Activated CD4-positive, alpha-beta T cell treated with anti-CD3 and anti-CD28 coated beads, Interleukin-2, amount 50 U/mL, for 4 hours (primary cell): ENCODE measurements at places on chromosomes 3 and 15.

DNA sequence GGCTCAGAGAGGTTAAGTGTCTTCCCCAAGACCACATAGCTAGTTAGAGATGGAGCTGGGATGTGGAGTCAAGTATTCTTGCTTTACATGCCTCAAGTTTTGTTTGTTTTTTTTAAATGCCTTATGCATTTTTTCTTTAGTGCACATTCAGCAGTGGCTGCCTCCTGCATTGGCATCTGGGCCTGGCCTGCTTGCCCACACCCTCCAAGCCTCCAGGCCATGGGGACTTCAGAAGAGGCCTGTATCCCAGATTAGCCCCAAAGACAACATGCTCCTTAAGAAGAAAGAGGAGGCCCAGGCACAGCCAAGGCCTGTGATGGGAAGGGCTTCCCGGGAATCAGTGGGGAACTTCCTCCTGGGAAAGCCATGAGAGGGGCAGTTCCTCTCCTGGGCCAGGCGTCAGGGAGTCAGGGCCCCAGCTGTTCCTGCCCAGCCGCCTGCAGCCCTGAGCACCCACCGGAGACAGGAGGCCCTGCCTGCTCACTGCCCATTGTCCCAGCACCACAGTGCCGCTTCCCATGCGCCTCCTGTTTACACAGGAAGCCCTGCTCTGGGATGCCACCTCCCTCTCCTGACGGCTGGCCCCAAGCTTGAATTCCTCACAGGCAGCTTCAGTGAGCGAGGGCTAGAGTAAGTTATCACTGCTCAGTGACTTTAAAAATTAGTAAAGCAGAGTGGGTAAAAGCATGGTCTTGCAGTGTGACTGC is 16.0 kb downstream of the FOXL2NB start:
- no peak for DNase-seq

DNA sequence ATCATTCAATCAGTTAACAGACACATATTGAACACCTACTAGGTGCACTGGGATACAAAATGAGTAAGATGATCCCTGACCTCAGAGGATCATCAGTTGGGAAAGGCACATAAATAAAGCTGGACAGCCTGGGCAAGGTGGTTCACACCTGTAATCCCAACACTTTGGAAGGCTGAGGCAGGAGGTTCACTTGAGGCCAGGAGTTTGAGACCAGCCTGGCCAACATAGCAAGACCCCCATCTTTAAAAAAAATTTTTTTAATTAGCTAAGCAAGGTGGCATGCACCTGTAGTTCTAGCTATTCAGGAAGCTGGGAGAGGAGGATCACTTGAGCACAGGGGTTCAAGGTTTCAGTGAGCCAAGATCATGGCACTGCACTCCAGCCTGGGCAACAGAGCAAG is 3.7 kb upstream of the KLHL24 start:
- DNase-seq, result no peak

DNA sequence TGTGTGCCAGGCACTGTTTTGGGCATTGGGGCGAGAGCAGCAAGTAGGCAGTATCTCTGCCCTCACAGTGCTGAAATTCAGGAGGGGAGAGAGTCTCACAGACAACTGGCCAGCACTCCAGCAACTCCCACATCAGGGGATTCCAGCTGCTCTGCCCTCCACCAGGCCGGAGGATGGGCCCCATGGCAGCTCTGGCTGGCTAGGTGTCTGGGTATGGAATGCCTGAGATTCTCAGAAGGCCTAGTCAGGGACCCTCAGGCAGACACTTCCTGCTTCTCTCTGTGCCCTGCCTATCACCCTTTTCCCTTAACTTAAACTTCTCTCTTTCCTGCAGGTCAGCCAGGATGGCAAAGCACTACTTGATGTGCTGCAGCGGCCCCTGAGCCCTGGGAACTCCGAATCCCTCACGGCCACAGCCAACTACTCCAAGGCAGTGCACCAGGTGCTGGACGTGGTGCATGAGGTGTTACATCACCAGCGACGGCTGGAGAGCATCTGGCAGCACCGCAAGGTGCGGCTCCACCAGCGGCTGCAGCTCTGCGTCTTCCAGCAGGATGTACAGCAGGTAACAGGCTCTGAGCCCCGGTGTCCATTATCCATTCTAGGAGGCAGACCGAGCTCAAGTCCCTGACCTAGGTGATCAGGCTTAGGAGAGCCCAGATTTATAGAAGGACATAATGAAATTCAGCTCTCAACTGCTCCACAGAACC is 342.2 kb upstream of the ROPN1 start:
- no peak for DNase-seq

GRCh38 chr3:30314757-30315325 is 291.6 kb upstream of the TGFBR2 start:
- DNase-seq, result no peak

GRCh38 chr3:28845006-28845324 is 435.9 kb upstream of the RBMS3 start:
- no peak for DNase-seq

DNA sequence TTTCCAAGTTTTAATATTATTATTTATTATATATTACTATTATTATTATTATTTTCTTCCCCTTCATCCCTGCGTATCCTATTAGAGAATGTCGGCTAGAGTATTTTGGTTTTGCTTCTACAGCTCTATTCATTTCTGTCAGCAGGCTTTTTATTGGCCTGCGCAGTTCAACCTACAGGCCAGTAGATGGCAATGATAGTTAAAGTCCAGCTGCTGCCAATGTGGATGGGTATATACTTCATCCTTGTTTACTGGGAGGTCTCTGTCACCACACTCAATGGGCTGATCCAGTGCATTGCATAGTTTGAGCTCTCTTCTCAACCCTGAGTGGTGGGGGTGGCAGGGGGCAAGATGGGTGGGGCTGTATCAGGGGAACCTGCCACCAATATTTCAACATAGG is 799.8 kb downstream of the NSUN3 start:
- no peak for DNase-seq

- no peak for DNase-seq
Measured at GRCh38 chr3:129529436-129530210, 1.2 kb downstream of the RHO start.

GRCh38 chr3:171813897-171814460 is 3.7 kb upstream of the PLD1 start:
- no peak for DNase-seq

GRCh38 chr3:36796881-36797280 is 32.5 kb upstream of the DCLK3 start:
- DNase-seq, result no peak

GRCh38 chr15:53305101-53305500 is 454.4 kb downstream of the WDR72 start:
- DNase-seq, result no peak

GRCh38 chr3:139425745-139426400 is 36.4 kb upstream of the COPB2 start:
- DNase-seq, result no peak

- no peak for DNase-seq
Measured at GRCh38 chr3:109440353-109440752, 103.0 kb upstream of the DPPA4 start.

GRCh38 chr15:85984241-85984640 is 95.4 kb upstream of the AGBL1 start:
- no peak for DNase-seq

DNA sequence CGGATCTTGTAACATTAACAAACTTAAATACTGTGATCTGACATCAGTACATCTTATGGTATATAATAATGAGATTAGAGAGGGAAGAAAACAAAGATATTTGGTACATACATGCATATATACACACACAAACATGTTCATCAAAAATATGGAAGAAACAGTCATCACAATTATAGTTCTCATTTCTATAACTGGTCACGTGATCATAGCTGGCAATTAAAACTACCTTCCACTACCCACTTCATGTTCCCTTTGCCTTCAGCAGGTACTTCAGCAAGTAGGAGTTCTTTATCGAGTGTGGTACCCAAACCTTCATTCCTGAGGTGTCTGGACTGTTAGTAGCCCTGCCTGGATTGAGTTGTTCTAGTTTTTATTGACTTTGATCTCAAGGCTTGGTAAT is 70.9 kb upstream of the ALDH1A3 start:
- no peak for DNase-seq

DNA sequence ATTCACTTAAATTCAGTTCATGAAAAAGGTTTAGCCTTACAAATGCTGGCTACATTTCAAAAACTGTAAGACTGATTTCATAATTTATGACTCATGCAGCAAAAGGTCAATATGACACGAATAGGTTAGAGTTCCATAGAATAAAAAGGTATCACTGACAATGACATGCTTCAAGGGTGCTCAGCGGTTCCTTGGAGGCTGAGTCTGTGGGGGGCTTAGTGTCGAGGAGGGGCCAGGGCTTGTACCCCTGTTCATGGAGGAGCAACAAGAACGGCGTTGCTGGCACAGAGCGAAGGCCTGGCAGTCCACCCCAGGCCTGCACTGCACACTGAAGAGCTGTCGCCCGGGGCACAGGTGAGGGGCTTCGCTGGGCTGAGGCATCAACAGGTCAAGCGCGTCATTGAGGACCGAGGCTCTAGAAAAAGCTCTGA is 174.2 kb downstream of the NR1D2 start:
- no peak for DNase-seq

DNA sequence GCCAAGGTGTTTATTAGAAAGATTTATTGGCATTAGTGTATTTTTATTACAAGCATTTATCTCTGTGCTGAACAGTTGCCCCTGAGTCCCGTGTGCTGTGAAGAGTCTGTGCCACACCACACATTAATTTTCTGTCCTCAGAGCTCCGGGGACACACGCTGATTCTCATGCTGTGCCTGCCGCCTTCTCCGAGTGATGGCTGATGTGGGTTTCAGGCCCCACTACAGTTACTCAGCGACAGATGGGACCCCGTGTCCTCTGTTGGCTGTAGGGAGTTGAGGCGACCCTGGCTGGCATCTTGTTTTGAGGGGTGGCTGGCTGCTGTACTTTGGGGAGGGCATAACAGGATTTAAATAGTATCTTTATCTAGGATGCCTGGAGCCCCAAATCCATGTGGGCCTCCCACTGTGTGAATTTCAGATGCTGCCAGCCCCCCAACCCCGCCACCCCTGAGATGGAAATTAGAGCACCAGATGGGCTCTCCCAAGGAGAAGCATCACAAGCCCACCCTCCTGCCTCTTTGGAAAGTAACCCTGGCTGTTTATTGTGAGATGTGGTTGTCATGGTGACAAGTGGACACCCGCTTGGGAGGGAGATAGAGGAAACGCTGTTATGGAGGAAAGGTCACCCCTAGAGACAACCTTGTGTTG is 185.6 kb downstream of the APBA2 start:
- DNase-seq, result no peak

DNA sequence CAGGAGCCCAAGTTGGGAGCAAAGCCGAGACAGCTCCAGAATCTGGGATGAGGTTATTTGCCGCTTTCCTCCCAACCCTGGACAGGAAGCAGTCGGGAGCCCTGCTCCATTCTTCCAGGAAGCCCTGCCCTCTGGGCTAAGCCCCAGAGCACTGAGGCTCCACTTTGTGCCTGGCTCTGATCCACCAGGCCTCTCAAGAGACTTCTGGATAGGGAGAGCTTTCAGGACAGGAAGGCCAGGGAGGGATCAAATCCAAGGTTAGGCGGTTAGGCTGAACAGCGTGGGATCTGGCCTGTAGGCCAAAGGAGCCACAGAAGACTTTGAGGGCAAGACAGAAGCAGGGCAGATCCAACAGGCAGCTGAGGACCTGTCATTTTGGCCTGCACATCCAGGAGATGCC is 835 bp downstream of the STOML1 start:
- DNase-seq, result no peak

GRCh38 chr3:17287006-17287689 is 402.4 kb downstream of the PLCL2 start:
- no peak for DNase-seq

- DNase-seq, result no peak
Measured at GRCh38 chr3:15499536-15499935, 22.0 kb downstream of the COLQ start.

DNA sequence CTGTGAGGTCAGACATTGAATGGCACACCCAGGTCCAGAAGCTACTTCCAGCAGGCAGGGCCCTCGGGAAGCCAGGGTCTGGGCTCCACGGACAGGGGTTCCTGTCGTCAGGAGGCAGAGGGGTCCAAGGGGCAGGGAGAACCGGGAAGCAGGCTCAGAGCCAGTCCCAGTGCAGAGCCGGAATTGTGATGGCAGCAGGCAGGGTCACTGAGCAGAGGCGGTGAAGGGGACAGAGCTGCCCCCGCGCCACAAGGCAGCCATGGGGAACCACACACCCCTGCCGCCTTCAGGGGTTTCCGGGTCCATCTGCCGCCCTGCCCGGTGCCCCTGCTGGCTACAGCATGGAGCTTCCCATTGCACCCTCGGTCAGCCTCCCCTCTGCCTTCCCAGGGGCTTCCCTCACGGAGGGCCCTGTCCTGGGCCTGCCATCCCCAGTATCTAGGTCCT is 136.9 kb downstream of the NSMCE3 start:
- no peak for DNase-seq

GRCh38 chr3:147903026-147903425 is 493.9 kb downstream of the ZIC1 start:
- no peak for DNase-seq

- no peak for DNase-seq
Measured at GRCh38 chr3:152496716-152497115, 228.0 kb downstream of the MBNL1 start.

DNA sequence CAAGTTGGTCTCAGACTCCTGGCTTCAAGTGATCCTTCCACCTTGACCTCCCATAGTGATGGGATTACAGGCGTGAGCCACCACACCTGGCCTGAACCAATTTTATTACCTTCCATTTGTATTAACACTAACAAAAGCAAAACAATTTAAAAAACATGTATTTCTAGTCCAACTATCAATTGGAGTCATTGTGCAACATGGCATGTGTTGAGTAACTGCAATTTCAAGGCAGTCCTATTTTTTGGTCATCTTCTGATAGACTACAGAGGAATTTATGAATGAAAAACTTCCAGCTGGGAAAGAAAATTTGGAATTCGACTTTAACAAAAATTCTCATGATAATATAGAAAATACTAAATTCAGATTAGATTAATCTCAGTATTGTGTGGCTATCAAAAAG is 16.8 kb downstream of the SPTSSB start:
- DNase-seq, result no peak

- DNase-seq, result no peak
Measured at GRCh38 chr3:184082465-184082864, 14.4 kb upstream of the HTR3E start.

DNA sequence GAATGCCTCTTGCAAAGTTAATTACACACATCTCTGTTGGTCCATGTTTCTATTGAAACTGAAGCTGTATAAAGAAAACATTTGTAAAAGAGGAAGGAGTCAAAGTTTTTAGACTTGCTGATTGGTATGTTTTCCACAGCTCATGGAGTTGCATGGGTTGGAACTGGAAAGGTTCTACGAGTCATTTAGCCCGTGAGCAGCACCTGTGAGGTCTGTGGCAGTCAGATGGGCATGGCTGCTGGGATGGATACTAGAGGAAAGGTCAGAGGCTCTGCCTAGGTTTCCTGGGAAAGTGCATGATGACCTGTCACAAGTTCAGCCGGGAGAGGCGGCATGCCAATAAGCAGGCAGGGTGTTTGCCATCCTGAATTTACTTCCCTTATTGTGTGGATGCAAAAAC is 155.4 kb downstream of the CACNA1D start:
- no peak for DNase-seq

DNA sequence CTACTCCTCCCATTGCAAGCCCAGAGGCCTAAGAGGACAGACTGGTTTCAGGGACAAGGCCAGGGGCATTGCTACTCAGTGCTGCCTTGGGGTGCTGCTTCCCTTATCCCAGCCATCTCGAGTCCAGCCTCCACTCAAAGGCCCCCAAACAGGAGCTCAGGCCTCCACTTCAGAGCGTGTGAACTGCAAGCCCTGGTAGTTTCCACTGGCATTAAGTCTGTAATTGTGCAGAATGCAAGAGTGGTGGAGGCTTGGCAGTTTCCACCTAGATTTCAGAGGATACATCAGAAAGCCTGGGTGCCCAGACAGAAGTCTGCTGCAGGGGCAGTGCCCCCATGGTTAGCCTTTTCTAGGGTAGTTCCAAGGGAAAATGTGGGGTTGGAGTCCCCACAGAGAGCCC is 192.8 kb upstream of the ST8SIA2 start:
- DNase-seq, result no peak
